Naive thymus-derived CD4-positive, alpha-beta T cell (primary cell): ENCODE measurements at places on chromosomes 6 and 20. TPM values are rescaled to one million over a fixed set of nuclear protein-coding genes. Genes with fewer than 3 reads are reported as not detected.

- no peak overlapping the region for H3K4me3 ChIP-seq
- no peaks in the 10 kb centered on the region for H3K27me3 ChIP-seq
- no peaks in the 10 kb centered on the region for H3K36me3 ChIP-seq
- no peak overlapping the region for H3K27ac ChIP-seq
Observed at GRCh38 chr6:130632897-130633296, 194.3 kb upstream of the SMLR1 start.

DNA sequence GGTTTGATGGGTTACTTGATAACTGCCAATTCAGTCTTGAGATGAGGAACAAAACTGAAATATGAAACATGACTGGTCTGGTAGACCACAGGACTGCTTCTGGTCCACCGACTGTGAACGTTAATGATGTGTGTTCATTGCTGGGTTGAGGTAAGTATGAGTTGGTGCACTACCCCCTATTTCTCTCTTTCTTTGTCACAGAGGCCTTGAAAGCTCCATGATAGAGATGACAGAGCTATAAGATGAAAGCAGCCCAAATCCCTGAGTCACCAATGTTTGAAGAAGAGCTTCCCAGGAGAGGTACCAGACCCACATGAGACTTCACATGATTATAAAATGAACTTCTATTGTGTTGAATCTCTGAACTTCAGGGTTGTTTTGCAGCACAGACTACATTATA is 555.5 kb downstream of the PTPRT start:
- no peak overlapping the region for H3K4me3 ChIP-seq
- H3K4me1 ChIP-seq, result no peaks in the 10 kb centered on the region
- H3K27ac ChIP-seq, result no peak overlapping the region
- no peaks in the 10 kb centered on the region for H3K27me3 ChIP-seq
- H3K36me3 ChIP-seq, result no peaks in the 10 kb centered on the region

DACT2 gene
- not detected for total RNA-seq

SLC16A10 gene
- total RNA-seq, result 27.7 TPM
